ENCODE measurements at places on chromosomes 2 and 18. TPM values are rescaled to one million over a fixed set of nuclear protein-coding genes. Genes with fewer than 3 reads are reported as not detected.

Gene DCDC2C
- total RNA-seq, result not detected

Gene DES
- total RNA-seq, result 83.3 TPM

Gene IL1RL2
- 1.1 TPM for total RNA-seq

Gene TBR1
- not detected for total RNA-seq

Gene CTNNA2
- not detected for total RNA-seq

Gene MBP
- total RNA-seq, result 16.4 TPM

Gene NR4A2
- 0.18 TPM for total RNA-seq

Gene CAPN14
- under 0.01 TPM for total RNA-seq

Gene PTH2R
- not detected for total RNA-seq

Gene SAG
- not detected for total RNA-seq

Gene ACADL
- total RNA-seq, result not detected

Gene ALLC
- not detected for total RNA-seq

Gene CYP1B1
- 30.0 TPM for total RNA-seq

Gene KCNG2
- 1.2 TPM for total RNA-seq

Gene EML6
- total RNA-seq, result 0.35 TPM

Gene CHRNG
- not detected for total RNA-seq

Gene DTNA
- total RNA-seq, result 9.0 TPM

Gene INPP4A
- total RNA-seq, result 21.6 TPM

Gene STK11IP
- 13.0 TPM for total RNA-seq

Gene MPP4
- 3.4 TPM for total RNA-seq

Gene ANKRD30BL
- not detected for total RNA-seq

Gene FAM237A
- not detected for total RNA-seq

Gene RAX
- total RNA-seq, result not detected

Gene MYO7B
- total RNA-seq, result under 0.01 TPM

Gene CHN1
- 61.4 TPM for total RNA-seq

Gene PARD6G
- 0.71 TPM for total RNA-seq

Gene LRRTM4
- total RNA-seq, result not detected

Gene AFF3
- total RNA-seq, result under 0.01 TPM

Gene SRD5A2
- total RNA-seq, result not detected

Gene MC5R
- total RNA-seq, result not detected

Gene EFEMP1
- total RNA-seq, result 37.8 TPM

Gene HK2
- 1.2 TPM for total RNA-seq

Gene BCL2
- total RNA-seq, result not detected

Gene PTPRM
- total RNA-seq, result 29.6 TPM

Gene ALPP
- total RNA-seq, result not detected

Gene HMSD
- 0.86 TPM for total RNA-seq

Gene GALNT5
- total RNA-seq, result 4.3 TPM

Gene SLC30A3
- not detected for total RNA-seq

Gene PRSS56
- total RNA-seq, result not detected

Gene TMEM37
- total RNA-seq, result 4.1 TPM

Gene ACTG2
- 12.4 TPM for total RNA-seq

Gene PRKCE
- total RNA-seq, result 9.8 TPM

Gene PDE1A
- 11.2 TPM for total RNA-seq

Gene G6PC2
- not detected for total RNA-seq

Gene IL1R2
- total RNA-seq, result 0.53 TPM

Gene AMER3
- total RNA-seq, result not detected

Gene UGT1A1
- total RNA-seq, result not detected

Gene SLC40A1
- 2.0 TPM for total RNA-seq
